Sciatic nerve (tissue), 2 donors: ENCODE measurements at places on chromosomes 16 and 17. TPM values are rescaled to one million over a fixed set of nuclear protein-coding genes. Genes with fewer than 3 reads are reported as not detected.

DNA sequence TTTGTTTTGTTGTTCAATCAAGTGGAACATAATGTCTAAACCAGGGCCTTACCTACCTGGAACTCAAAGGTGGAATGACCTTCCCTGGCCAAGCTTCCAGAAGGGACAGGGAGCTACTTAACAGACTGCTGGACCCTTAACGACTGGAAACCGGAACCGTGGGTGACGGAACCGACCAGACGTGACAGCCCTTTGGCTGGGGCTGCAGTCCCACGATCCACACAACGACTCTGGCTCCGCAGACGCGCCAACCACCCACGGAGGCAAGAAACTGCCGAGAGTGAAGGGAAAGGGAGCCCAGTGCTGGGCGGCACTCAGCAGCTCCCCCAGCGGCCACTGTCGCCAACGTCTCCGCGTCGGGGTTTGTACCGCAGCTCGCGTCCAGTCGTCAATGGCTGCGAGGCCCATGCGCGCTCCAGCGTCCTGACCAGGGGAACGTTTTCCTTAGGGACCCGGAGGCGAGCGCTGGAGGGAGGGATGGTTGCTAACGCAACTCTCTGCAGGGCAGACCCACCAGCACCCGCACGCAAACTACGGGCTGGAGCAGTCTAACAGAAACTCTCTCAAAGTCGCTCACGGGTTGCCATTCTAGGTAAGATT, 5.5 kb upstream of the KIF22 start:
- DNase-seq: peak; percentile 87

DNA sequence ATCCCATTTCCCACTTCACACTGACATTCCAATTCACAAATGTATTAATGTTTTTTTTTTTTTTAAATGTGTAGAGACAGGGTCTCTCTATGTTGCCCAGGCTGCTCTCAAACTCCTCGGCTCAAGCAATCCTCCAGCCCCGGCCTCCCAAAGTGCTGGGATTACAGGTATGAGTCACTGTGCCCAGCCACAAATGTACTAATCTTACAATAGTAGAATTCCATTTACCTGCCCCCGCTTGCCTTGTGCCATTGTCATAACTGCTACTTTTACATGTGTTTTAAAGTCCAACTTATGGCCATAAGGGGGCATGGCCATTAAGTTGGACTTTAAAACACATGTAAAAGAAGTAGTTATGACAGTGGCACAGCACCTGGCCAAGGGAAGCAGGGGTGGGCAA, 4.6 kb downstream of the MMP28 start:
- DNase-seq: no peak

GRCh38 chr16:78258375-78259065, 159.1 kb downstream of the WWOX start:
- DNase-seq: no peak

DNA sequence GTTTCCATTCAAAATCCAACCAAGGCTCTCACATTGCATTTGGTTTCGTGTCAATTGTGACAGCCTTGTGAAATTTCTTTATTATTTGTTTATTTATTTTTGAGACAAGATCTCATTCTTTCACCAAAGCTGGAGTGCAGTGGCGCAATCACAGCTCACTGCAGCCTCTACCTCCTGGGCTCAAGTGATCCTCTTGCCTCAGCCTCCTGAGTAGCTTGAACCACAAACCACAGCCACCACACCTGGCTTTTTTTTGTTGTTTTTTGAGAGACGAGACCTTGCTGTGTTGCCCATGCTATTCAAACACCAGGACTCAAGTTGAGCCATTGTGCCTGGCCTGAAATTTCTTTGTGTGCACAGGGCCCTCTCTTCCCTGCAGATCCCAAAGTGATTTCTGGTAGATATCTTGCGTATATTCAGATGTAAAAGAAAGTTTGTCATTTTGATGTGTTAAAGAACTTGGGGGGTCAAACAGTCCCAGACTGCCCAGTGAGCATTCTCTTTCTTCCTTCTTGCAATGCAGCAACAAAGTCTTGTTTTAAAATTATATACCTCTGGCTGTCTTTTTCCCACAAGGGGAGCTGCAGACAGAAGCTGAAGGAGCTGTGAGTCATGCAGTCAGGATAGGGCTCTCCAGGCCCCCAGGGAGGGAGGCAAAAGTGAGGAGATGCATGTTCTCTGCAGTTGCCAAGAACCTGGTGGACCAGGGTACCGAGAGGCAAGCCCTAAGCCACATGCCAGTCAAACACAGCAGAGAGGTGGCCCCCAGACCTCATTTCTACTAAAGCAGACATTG, 15.5 kb upstream of the USP22 start:
- DNase-seq: no peak

DNA sequence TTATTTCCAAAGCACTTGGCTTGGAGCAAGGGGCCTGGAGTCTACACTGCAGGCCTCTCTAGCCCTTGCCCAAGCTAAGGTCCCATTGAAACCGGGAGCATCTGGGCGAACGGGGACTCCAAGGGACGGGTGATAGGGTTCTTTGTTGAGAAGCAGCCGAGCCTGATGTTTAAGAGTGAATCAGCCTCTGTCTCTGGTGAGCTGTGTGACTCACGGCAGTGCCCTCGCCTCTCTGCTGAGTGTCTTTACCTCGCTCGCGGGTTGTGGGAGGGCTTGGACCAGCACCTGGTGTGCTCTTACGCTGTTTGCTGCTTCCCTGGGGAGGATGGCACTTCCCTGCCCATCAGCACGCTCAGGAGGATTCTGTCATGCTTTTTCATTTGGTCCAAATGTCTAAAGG, 1.3 kb downstream of the HGS start:
- no peak for DNase-seq

Gene KRTAP2-1
- total RNA-seq: not detected

GRCh38 chr17:6413065-6413464, 21.9 kb downstream of the AIPL1 start:
- no peak for DNase-seq
